ENCODE measurements at places on chromosomes 7 and 10.

DNA sequence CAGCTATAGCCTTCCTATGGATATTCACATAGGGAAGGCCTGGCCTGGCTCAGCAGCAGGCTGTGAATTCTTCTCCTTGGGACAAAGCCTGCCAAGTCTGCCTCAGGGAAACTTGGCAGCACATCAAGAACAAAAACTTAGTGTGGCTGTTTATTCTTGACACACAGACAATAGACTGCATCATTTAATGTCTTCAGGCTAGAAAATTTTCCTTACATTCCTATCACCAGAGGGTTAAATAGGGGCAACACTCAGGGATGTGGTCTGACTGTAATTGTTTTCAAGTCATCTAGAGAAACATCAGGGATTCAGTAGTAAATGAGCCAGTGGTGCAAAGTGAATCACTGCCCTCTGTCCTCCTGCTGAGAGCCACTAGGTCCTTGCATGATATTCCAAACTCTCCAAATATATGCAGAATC, 137.3 kb downstream of the SEMA3C start:
- peak; percentile 77 for DNase-seq

GRCh38 chr7:27547401-27547800, 115.3 kb downstream of the HIBADH start:
- DNase-seq: no peak

- no peak for DNase-seq
Observed at GRCh38 chr10:79316671-79317431, 30.4 kb upstream of the PPIF start.

DNA sequence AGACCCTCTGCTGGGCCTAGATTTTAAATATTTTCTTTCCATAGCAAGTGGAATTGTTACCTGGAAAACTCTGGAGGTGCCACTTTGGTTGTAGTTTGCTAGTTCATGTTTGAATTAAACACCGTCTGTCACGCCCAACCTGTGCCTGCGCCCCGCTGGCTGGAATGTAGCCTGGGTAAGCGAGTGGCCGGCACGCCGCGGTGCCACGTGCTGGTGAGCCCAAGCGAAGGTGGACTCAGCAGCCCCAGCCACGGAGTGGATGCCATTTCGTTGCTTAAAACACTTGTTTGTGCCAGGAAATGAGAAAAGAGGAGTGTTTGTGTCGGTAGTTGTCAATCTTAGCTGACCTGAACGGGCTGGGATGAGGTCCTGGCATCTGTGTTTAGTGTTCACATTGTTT, 2.7 kb downstream of the GET4 start:
- DNase-seq: no peak

DNA sequence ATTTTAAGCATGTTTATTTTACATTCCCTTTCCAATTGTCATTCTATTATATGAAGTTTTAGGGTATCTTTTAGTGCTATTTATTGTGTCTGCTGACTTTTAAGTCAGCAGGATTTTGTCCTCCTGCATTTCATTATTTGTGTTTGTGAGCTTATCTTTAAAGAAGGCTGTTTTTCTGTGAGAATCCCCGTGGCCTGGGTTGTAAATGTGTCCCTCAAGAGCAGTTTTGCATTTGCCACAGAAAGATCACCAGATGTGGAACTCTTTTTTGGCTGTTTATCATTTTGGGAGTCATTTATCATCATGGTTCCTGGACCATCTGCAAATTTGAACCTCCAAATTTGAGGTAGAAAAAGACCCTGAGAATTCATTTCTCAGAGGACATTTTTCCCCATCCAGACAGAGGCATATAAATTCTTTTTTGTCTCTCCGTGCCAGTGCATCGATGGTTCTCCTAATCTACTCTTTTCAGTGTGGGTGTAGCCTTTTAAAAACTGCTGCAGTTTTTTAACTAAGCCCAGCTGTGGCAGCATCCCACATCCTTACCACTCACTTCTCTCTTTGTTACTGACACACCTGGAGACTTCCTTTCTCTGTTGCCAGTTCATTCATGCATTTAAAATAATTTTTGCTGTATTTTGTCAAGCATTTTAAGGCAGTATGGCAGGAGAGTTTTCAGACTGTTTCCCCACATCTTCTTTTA, 20.1 kb upstream of the MTURN start:
- no peak for DNase-seq

- DNase-seq: no peak
Observed at GRCh38 chr7:148433521-148434180, 156.9 kb upstream of the C7orf33 start.

Measured in HFF-Myc (cell line).